Stimulated activated CD8-positive, alpha-beta memory T cell treated with anti-CD3 and anti-CD28 coated beads, Interleukin-2, amount 100 ng/mL, for 1 hour (primary cell): ENCODE measurements at places on chromosomes 2 and 18.

- DNase-seq = no peak
Observed at GRCh38 chr2:200616656-200617055, 30.8 kb downstream of the AOX1 start.

- no peak for DNase-seq
Observed at GRCh38 chr18:62973689-62974088, 258.3 kb downstream of the PHLPP1 start.

DNA sequence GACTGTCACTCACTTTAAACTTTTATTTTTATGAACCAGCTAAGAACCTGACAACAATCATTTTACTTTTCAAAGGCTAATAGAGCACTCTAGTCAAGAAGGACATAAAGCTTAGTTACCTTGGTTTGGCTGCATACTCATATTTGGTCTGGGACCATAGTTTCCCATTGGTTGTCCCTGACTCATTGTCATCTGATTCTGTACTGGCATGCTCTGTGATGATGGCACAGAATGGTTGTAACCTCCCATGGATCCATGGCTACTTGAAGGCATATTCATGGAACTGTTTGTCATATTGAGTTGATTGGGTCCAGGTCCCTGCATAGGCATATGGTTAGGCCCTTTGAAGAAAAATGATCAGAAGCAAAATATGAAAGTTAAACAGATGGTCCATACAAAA is 37.9 kb downstream of the SS18 start:
- DNase-seq = no peak

DNA sequence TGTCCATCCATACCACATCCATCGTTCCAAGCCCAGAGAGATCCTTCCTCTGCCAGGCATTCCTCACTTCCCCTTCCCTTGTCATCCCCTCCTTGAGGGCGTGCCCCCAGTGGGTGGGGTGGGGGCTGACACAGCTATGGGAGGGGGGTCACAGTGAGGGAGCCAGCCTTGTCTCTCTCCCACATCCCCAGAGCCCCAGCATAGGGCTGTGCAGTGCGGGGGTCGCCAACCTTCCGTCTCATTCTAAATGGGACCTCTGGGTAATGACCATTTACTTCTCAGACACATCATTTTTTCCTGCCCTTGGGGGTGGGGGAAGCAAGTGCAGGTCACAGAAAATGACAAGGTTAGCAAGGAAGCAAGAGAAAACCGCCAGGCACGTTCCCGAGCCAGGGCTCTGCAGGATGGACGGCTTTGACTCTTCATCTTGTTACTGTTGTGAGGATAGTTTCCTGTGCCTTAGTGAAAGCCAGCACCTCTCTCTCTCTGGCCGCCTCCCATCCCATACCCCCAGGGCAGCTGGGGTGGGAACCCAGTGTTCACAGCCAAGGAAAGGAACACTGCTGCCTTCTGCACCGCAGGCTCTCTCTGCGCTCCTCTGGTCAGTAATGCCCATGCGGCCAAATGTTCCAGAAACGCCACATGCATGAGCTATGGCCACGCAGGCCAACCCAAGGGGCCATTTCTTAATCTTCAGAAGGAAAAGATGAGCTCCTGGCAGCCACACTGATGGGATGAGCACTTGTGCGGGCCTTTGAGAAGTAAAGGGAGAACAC is 22.7 kb upstream of the OTOS start:
- DNase-seq = no peak

- no peak for DNase-seq
Observed at GRCh38 chr18:53521068-53521467, 703.4 kb downstream of the MBD2 start.

- no peak for DNase-seq
Observed at GRCh38 chr2:144834998-144835633, 315.2 kb upstream of the ZEB2 start.

- DNase-seq = no peak
Observed at GRCh38 chr2:143399631-143400069, 270.4 kb downstream of the ARHGAP15 start.

- DNase-seq = no peak
Observed at GRCh38 chr2:110116033-110116710, 550 bp upstream of the MALL start.

- DNase-seq = no peak
Observed at GRCh38 chr2:238786792-238787490, 60.9 kb upstream of the TWIST2 start.

DNA sequence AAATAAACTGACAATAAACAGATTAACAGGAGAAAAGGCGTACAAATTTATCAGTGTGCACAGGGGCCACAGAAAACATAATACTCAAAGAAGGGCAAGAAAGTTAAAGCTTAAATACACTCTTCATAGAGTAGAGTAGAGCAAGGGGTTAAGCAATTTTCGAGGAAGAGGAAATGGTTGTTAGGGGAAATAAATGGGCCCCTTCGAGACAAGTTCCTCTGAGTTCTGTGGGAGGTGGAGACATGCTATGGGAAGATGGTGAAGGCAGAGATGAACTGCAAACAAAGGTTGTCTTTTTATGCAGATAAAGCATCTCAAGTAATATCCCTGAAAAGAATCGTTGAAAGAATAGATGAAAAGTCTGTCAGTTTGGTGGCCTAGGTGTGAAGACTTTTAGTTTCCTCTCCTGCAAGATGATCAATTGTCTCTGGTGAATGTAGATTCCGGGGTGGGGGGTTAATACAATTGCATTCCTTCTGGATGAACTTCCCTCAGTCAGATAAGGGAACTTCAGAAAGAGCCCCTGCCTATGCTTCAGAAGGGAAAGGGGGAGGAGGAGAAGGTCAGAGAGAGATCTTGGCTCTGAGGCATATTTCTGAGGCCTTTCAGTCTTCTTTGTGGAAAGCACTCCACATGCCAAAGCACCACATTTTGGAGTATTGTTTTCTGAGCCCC is 127.0 kb downstream of the METTL4 start:
- no peak for DNase-seq

DNA sequence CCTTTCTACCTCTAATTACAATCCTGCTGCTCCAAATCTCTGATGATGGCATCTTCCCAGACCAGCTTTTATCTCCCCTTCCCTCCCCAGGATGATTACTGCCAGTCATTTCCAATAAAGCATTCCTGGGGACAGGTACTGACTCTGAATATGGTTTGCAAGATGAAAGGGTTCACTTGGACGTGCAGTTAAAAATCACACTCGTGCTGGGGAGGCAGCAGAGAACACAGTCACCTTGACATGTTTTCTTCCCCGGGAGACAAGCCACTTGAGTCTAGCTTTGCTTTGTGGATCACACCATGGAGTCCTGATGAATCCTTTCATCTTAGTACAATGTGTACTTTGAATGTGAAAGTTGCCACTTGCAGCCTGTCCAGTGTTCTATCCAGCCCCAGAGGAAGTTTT is 175.0 kb downstream of the ALPK2 start:
- DNase-seq = no peak

GRCh38 chr2:97871096-97871780 is 124.5 kb downstream of the TMEM131 start:
- no peak for DNase-seq

DNA sequence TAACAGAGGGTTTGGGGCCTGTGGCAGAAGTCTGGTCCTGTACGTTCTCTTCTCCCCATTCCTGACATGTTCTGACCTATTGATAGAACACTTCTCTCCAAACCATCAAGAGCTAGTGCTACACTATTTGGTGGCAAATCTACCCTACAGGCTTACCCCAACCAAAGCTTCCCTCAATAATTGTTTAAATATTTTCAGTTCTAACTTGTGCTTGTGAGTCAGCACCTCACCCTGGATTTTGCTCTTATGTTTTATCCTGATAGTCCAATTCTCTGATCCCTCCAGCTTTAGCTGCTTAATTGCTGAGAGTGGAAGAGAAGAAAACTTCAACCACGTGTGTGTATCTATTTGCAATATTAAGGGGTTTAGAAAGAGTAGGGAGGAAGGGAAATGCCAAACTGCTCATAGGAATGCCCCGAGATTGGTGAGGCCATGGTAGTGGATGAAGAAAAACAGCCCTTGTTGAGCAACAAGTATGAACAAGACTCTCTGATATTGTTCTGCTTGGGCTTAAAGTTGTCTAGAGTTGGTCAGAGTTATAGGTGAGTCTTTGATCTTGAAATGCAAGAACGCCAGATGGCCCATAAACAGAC is 67.8 kb upstream of the PARD3B start:
- no peak for DNase-seq

DNA sequence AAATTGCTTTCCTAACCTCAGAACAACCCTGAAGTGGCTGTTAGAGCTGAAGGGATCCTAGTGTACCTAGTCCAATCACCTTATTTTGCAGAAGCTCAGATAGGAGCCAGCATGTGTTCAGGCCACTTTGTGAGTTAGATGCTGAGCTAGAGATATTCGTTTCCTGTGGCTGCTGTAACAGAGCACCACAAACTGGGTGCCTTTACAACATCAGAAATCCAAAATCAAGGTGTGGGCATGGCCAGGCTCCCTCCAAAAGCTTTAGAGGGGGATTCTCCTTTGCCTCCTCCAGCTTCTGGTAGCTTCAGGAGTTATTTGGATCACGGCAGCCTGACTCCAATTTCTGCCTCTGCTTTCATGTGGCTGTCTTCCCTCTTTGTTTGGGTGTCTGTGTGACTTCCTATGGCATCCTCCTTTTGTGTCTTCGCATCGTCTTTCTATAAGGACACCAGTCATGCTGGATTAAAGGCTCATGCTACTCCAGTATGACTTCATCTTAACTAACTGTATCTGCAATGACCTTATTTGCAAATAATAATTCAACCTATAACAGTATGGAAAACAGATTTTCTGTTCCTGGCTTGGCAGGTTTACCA is 86.3 kb upstream of the TGFA start:
- DNase-seq = no peak

- no peak for DNase-seq
Observed at GRCh38 chr2:229042349-229042748, 228.7 kb downstream of the PID1 start.

DNA sequence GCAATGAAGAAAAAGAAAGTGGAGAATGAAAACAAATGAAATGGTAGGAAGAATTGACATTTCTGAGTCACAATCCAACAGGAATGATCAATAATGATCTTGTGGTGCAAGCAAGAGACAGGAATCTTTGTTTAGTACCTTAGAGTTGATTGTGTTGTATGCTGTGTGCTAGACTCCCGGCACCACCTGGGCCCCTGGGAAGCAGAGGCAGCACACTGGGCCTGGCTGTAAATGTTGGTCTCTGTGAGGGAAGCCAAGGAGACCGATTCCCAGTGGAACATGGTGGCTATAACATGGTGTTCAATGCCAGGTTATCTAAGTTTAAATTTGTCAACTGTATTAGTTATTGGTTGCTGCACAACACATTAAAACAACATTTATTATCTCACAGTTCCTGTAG is 9.8 kb upstream of the CWC22 start:
- no peak for DNase-seq

DNA sequence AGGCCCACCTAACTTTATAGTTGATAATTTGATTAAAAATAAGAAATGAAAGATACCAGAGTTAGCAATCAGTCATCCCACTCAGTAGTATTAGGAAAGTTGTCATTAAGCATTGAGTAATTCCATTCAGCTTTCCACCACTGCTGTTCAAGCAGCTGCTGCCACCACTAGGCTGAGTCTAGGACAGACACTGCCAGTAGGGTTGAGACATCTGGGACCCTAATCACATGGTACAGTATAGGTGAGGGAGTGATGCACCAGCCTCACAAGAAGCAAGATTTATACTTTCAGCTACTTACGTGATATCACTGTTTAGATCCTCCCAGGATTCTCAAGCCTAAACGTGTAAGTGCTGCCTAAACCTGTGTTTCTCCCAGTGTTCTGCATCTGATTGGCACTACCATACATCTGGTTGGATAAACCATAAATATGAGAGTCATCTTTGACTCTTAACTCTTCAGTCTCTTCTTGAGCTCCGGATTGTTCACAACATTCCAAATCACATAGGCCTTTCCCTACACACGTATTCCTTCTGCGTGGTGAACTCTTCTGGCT is 3.2 kb downstream of the UBXN4 start:
- DNase-seq = no peak

- DNase-seq = no peak
Observed at GRCh38 chr2:27638709-27639108, 9.9 kb downstream of the GPN1 start.

DNA sequence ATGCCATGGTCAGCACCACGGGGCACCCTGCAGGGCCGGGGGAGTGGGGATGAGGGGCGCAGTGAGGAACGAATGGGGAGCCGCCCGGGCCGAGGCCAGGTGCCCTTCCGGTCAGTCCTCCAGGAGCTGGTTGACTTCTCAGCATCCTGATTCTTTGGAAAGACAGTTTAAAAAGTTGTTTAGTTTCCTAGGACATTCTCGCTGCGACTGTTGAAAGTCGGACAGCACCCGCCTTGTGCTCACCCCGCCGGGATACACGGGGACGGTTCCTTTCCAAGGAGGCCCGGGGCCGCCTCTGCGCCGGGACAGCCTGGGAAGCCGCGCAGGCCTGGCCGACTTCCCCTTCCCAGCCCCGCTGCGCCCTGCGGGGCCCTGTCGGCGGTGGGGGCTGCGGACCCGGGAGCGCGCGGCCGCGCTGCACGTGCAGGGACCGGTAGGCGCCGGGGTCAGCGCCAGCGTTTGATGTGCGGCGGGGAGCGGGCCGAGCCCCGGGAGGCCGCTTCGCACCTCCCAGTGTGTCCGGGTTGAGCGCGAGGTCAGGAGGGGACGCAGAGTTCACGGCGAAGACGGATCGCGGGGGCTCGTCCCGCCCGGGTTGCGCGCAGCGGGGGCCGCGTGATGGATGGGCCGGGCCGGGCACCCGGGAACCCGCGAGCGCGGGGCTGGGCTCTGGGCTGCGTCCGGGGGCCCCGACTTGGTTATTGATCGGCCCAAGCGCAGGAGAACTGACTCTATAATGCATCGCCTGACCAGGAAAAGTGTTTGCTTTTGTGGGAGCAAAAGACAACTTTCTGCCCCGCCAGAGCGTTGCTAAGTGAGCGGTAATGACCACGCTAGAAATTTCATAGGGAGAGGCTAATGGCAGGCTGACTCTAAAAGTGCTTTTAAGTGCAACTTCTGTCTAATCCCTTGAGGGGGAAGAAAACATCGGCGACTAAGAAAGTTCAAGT is 28.0 kb upstream of the SMIM21 start:
- no peak for DNase-seq
